Stimulated activated CD4-positive, alpha-beta T cell treated with anti-CD3 and anti-CD28 coated beads, Interleukin-15, amount 100 ng/mL, for 1 hour (primary cell): ENCODE measurements at places on chromosomes 4 and X.

GRCh38 chr4:184747034-184747830 is 13.3 kb upstream of the CENPU start:
- no peak for DNase-seq

- no peak for DNase-seq
Measured at GRCh38 chr4:10671366-10671765, 13.2 kb downstream of the CLNK start.

GRCh38 chrX:129958814-129959492 is 23.5 kb upstream of the BCORL1 start:
- no peak for DNase-seq

DNA sequence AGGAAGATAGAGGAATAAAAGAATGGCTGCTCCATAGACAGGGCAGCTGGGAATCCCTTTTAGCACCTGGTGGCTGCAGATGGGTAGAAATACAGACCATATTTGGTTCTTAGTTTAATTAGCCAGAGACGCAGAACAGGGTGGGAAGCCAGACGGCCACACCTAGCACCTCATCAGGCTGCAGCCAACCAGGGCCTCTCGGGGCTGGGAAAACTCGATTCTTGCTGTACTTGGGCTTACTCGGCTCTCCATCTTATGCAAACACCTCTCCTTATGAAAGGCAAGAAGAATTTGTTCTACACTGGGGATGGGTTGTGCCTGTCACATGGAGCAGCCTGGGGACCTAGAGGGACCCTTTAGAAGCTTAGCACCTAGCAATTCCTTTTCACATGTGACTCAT is 19.7 kb downstream of the IRAK1 start:
- no peak for DNase-seq

GRCh38 chr4:114780205-114780604 is 181.6 kb downstream of the UGT8 start:
- DNase-seq, result no peak

GRCh38 chr4:24240655-24241054 is 343.7 kb downstream of the DHX15 start:
- DNase-seq, result no peak

- DNase-seq, result no peak
Measured at GRCh38 chr4:48167538-48168263, 33.7 kb upstream of the TXK start.

- no peak for DNase-seq
Measured at GRCh38 chr4:6751611-6752485, 30.7 kb upstream of the KIAA0232 start.

DNA sequence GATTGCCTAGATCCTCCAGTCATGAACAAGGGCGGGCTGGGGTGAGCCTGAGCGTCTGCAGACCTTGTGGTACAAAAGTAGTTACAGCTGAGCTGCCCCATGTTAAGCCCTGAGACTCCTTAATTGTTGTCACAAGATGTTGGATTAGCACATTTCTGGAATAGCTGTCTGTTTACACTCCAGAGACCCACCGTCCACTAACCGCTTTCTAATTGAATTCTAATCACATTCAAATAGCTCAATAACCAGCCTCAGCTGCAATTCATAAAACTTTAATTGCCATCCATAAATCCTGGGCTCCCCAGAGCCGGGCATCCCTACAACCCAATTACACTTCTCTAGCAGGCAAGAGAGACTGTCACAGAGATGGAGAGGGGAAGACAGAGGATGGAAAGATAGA is 1.6 kb upstream of the GSX2 start:
- no peak for DNase-seq

DNA sequence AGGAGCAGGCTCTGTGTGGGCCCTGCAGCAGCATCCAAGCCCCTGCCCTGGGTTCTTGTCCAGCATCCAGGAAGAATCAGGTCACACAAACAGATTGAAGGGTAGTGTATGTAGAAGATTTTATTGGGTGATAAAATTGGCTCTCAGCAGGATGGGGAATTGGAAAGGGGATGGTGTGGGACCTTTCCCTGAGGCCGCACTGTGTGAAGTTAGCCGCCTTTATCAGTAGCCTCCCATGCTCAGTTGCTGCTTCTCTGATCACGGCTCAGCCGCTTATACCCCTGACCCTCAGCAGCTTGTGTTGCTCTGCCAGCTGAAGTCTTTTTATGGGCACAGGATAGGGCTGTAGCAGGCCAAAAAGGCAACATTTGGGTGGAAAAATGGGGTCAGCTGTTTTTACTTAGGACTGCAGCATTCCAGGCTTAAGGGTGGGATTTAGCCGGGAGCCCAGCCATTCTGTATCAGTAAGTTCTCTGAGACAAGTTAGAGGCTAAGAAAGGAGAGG is 35.2 kb upstream of the CCNG2 start:
- DNase-seq, result no peak

GRCh38 chr4:113675731-113676697 is 85.5 kb downstream of the CAMK2D start:
- DNase-seq, result no peak

DNA sequence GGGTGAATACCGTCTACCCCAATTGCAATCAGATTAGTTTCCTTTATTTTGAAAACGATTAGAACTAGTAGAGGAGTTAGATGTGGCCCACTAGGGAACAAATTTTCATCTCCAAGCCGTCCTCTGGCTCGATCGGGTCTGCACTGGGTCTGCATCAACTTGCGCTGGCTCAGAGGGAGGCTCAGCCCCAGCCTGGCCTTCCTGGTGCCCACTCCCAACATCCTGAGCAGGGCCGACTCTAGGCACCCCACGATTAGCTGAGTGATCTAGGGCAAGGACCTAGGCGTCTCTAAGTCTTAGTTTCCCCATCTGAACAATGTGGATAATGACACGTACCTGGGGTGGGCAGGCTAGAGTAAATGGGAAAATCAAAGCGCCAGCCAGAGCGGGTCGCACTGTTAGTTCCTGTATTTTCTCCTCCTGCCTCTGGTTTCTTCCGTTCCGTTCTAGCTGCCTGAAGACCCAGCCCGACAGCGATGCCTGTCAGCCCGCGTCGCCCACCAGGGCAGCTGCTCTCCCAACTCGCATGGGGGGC is 7.7 kb upstream of the HAND2 start:
- DNase-seq, result no peak

DNA sequence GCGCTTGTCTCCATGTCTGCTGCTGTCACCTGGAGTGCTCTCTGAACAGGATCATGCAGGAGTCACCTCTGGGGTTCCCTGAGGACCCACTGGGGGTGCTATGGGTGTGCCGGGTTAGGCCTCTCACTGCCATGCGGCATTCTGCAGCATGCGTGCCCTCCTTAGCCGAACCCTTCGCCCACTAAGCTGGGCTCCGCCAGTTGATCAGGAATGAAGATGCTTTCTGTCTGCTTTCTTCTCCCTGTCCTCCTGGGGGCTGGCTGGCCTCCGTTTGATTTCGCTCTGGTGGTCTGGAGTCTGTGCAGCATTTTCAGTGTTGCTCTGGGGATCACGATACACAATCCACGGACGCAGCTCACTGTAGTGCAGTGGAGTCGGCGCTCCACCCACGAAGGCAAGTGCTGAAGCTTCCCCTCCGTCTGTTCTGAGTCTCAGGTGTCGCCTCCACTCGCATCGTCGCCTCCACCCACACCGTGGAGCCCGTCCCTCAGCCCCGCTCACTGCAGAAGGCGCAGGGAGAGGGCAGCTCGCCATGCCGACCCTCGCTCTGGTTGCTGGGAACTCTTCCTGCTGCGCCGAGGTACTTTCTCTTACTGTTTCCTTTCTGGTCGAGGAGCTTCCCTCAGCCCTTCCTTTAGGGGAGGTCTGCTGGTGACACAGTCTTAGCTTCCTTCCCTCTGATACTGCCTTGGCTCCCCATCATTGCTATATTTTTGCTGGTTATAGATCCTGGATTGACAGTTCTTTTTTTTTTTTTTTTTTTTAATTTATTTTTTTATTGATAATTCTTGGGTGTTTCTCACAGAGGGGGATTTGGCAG is 29.2 kb downstream of the LETM1 start:
- no peak for DNase-seq

GRCh38 chr4:140704392-140704960 is 51.7 kb downstream of the TBC1D9 start:
- DNase-seq, result no peak

- DNase-seq, result no peak
Measured at GRCh38 chr4:188455062-188455752, 316.0 kb downstream of the TRIML1 start.

DNA sequence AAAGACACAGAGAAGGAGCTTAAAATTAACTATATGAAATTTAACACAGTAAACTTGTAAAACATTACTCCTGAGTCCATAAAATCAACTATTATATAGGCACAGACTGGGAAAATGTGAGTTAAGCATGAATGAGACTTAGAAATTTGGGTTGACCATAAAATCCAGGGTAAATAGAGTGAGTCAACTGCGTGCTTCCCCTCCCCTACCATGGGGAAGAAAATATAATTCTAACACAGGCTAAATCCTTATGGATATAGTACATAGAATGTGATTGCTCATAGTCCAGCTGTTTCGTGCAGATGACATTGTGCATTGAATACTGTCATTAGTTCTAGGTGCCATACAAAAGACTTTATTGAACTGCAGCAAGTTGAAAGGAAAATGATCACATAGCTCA is 42.2 kb downstream of the KLHL5 start:
- DNase-seq, result no peak

DNA sequence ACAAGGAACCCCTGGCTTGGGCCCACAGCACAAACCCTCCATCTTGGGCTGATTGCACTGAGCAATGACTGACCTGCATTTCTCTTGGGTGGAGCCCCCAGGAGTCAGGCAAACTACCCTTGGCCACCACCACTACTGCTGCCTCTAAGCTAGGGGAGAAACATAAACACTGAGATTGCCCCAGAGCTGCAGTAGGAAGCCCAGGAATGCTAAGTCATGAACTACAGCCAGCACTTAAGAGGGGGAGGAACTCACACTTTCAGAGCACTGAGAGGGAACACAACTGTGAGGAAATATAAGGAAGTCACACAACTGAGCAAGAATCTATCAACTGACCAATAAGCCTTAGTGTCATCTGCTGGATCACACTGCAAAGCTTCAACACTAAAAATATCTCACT is 111.6 kb upstream of the PPP3CA start:
- no peak for DNase-seq

- no peak for DNase-seq
Measured at GRCh38 chrX:47098338-47099094, 20.3 kb downstream of the RGN start.

- DNase-seq, result no peak
Measured at GRCh38 chrX:55695227-55696018, 22.1 kb upstream of the RRAGB start.

GRCh38 chr4:15488136-15488535 is 18.5 kb downstream of the CC2D2A start:
- no peak for DNase-seq

GRCh38 chr4:141575884-141576283 is 60.5 kb upstream of the IL15 start:
- DNase-seq, result no peak

DNA sequence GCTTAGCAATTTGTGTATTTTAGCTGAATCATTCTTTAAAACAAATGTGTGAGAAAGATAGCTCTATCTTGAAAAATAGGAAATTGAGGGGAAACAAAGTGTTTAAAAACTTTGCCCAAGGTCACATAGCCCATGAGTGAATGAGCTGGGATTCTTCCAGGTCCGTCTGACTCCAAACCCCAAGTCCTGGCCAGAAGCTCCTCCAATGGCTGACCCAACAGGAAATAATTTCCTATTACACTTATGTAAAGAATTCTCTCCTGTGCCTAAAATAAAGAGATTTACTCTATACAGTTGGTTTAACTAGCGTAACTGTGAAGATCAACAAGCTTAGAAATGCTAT is 287.6 kb downstream of the ARHGAP24 start:
- no peak for DNase-seq

- DNase-seq, result no peak
Measured at GRCh38 chrX:12681047-12681446, 110.2 kb upstream of the PRPS2 start.

GRCh38 chr4:147822128-147822527 is 90.2 kb downstream of the ARHGAP10 start:
- DNase-seq, result no peak

GRCh38 chr4:151324752-151325110 is 674 bp downstream of the SH3D19 start:
- no peak for DNase-seq

GRCh38 chr4:180099957-180100356 is 2143.2 kb upstream of the TENM3 start:
- DNase-seq, result no peak

DNA sequence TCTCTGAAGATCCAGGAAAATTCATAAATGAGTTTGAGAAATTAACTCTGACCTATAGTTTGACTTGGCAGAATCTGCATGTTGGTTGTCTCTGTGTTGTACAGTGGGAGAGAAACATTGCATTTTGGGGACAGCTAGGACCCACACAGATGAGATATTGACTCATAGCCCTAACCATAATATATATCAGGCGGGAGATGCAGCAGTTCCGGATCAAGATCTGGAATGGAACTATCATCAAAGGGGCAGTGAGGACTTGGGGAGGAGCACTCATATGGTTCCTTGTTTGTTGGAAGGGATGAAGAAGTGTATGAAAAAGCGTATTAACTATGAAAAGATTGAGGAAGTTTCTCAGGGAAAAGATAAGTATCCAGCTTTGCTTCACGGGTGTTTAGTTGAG is 14.0 kb downstream of the CXCL2 start:
- no peak for DNase-seq

GRCh38 chr4:111934314-111934713 is 210.9 kb upstream of the FAM241A start:
- DNase-seq, result no peak

GRCh38 chr4:122810669-122811068 is 16.0 kb upstream of the FGF2 start:
- no peak for DNase-seq

DNA sequence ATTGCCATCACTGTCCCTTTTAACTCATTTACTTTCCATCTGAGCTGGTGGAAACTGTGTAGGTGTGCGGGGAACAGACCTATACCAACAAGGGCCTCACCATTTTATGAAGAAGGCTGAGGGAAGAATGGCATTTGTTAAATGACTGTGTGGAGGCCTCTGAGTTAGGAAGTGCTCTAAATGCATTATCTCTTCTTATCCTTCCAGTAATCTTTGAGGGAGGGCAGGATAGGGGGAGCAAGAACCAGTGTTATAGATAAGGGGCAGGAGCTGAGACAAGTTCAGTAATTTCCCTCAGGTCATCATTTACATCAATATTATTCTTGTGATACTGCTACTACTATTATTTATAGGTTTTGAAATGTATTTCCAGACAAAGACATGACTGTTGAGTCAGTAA is 122.4 kb upstream of the PDLIM3 start:
- DNase-seq, result no peak

DNA sequence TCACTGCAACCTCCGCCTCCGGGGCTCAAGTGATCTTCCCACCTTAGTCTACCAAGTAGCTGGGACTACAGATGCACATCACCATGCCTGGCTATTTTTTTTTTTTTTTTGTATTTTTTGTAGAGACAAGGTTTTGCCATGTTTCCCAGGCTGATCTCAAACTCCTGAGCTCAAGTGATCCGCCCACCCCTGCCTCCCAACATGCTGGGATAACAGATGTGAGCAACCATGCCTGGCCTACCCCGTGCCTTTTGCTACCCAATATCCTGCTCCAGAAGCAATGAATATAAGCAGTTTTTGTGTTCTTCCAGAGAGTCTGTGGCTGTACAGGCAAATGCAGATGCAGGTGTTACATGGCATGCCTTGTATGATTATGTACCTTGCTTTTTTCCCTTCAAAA is 50.5 kb downstream of the TBC1D14 start:
- DNase-seq, result no peak

GRCh38 chrX:102560423-102561068 is 38.8 kb upstream of the ARMCX5 start:
- no peak for DNase-seq
